Spleen (tissue), 13 donors: ENCODE measurements at places on chromosomes 7 and 10. TPM values are rescaled to one million over a fixed set of nuclear protein-coding genes. Genes with fewer than 3 reads are reported as not detected.
A peak's percentile ranks its signal among the peaks of the same experiment; 100 is the strongest.

DNA sequence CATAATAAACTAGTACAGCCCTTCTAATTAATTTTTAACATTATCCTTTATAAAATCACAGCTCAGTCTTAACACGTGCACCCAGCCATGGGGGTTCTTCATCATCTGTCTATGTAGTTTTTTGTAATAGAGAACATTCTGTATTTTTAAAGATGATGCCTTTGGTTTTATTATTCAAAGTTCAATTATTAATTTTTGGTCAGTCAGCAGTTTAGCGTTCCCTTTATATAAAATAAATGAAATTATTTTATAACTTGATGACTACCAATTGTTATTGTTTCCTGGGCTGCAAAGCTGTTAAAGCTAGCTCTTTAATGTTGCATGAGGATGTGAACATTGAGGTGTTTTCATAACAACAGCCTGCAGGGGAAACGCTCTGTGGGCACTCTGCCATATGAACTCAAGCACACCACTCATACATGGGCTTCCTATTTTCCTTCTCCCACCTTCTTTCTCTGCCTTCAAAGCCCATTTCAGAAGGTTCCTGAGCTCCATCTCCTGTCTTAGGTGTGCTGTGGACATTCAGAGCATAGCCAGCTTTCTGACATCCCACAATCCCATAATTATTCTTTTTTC, 172.0 kb upstream of the YAE1 start:
- no peak for DNase-seq

DNA sequence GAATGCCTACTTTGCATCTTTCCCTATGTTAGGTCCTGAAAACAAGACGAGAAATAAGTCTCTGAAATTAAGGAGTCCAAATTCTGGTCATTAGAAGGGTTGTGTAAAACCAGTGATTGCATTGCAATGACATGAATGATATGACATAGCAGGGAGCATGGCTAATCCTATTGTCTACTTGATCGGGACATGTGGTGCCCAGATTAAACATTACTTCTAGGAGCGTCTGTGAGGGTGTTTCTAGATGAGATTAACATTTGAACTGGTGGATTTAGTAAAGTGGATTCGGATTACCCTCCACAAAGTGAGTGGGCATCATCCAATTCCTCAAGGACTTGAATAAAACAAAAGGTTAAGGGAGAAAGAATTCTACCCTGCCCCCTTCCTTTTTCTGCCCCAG, 434.9 kb upstream of the KLF6 start:
- DNase-seq = no peak

- no peak for DNase-seq
Observed at GRCh38 chr10:61822781-61823230, 78.7 kb upstream of the ARID5B start.

- DNase-seq = no peak
Observed at GRCh38 chr7:45219130-45219529, 61.5 kb downstream of the RAMP3 start.

GRCh38 chr10:87603196-87603595, 56.5 kb upstream of the PAPSS2 start:
- DNase-seq = no peak

DNA sequence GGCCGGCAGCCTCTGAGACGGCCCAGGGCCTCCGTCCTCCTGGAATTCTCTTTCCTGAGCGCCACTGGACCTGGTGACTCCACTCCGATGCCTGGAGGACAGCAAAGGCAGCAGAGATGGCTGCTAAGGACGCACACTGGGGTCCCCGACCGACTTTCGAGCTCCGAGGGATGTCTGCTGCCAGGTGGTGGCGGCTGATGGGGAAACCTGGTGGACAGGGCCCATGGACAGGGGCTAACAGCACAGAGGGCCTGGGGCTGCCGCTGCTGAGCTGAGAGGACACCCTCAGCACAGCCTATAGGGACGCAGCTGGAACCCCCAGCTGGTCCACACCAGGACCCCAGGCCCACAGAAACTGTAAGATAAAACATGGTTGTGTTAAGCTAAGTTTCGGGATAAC, 366.3 kb downstream of the DNAJB6 start:
- peak; percentile 66 for DNase-seq

The ASZ1 gene
- total RNA-seq = not detected

The SLC25A28 gene
- 51.6 TPM for total RNA-seq

The ANKRD30A gene
- not detected for total RNA-seq

The CHRM2 gene
- total RNA-seq = not detected
